GM13977 (cell line): ENCODE measurements at places on chromosomes 12 and 14.

- DNase-seq, result no peak
Observed at GRCh38 chr14:34496679-34497513, 34.9 kb upstream of the SPTSSA start.

DNA sequence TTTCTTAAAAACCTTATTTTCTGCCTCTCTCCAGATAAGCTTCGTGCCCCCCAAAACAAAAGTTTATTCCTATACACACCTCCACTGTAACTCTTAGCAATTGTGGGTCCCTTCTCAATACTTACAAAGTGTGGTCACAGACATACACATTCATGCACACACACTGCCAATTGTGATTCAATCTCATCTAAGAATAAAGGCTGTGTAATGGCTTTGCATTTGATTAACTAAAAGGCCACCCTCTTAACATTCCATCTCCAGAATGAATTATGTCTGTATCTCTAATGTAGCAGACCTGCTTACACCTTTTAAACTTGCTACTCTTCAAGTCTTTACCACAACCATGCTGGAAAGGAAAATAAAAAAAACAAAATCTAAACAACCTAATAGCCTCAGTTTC, 49.5 kb downstream of the MYF5 start:
- DNase-seq, result no peak

- DNase-seq, result no peak
Observed at GRCh38 chr14:38544776-38545175, 288.9 kb upstream of the CLEC14A start.

- DNase-seq, result no peak
Observed at GRCh38 chr12:50207424-50207823, 40.3 kb upstream of the CERS5 start.

DNA sequence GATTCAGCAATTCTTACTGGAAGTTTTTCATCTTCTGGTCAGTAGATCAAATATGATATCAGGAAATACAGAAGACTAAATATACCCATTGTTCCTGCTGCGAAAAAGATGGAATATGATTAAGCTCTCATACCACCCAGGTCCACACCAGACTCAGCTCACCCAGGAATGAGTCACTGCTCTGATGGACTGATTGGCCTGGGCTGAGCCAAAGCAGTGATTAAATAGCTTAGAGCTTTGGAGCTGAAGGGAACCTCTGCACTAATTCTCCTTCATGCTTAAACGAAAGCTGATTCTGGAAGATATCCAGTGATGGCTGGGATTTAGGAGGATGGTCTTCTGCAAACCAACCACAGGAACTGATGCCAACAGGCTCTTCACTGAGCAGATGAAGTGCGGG, 62.0 kb upstream of the SYT1 start:
- no peak for DNase-seq

DNA sequence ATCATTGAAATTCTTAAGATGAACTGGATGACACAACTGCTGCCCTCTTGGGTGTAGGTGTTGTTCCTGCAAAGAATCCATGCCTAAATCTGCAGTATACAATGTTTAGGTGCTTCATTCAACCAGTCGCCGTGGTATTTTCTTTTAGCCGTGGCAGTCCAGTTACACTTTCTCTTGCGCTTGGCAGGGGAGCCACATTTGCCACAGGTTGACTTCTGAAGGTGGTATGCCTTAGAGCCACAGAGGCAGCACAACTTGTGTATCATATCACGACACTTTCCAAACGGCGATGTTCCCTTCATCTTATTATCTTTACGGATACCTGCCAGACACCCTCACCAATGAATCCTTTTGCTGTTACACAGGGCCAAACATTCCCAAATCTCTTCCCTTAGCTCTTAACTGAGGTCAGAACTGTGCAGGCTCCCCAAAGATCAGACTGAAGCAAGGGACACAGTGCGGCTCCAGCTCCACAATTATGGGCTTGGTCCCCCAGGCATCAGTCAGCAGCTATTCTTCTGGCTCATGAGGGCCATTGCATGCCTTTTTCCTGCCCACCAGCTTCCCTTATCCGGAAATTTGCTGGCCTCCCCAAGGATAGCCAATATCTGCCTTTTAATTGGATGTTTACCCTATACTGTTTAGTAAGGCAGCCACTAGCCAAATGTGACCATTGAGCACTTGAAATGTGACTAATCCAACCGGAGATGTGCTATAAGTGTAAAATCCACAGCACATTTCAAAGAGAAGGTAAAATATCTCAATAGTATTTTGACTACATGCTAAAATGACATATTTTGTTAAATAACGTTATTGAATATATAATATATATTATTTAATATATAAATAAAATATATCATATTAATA, 50.7 kb downstream of the SENP1 start:
- DNase-seq, result no peak

- DNase-seq, result no peak
Observed at GRCh38 chr12:58381546-58381945, 440.2 kb downstream of the ATP23 start.

- DNase-seq, result no peak
Observed at GRCh38 chr12:106671840-106672239, 89.0 kb downstream of the RFX4 start.

DNA sequence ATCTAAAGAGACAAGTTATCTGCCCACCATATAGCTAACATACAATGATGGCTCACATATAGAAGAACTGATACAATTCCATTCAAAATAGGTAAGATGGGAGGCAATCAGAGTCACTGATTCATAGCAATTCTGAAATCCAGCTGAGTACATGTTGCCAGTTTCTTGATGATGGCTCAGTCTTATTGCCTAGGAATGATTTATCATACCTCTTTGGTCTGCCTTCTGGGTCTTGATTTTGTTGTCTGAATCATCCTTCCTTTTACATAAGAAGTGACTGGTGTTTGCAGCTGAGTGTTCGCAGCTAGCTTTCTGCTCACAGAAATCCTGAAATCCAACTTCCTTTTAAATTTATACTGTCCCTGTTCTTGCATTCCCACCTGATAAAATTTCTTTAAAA, 463.2 kb upstream of the MGAT4C start:
- no peak for DNase-seq

GRCh38 chr14:74804219-74804825, 41.2 kb downstream of the YLPM1 start:
- peak; percentile 37 for DNase-seq

GRCh38 chr14:33563191-33563900, 387.5 kb downstream of the EGLN3 start:
- no peak for DNase-seq

DNA sequence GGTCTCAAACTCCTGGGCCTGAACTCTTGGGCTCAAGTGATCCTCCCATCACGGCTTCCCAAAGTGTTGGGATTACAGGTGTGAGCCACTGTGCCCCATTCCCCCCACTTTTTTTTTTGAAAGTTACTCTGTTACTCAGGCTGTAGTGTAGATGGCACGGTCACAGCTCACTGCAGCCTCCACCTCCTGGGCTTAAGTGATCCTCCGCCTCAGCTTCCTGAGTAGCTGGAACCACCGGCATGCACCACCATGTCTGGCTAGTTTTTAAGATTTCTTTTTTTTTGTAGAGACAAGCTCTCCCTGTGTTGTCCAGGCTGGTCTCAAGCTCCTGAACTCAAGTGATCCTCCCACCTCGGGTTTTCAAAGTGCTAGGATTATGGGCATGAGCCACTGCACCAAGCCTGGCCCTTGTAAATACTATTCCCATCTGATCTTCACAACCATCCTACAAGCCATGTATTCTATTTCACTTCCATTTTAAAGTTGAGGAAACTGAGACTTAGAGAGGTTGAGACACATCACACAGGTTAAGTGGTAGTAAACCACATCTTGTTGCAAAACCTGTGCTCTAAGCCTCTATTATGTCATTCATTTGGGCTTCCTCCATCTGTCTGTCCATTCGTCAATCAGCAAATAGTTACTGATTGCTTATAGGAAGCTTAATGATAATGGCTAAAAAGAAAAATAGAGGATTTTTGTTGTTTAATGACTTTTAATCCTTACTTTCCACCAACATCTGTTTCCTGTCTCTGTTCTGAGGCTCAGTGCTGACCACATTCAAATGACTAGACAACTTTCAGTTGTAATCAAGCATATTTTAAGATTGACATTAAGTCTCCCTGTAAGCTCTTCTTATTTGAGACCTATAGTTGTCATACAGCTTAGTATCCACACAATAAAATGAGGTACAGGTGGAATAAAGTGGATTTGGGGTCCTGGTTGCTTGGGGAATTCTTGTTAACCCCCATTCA, 9.2 kb downstream of the ASCL4 start:
- no peak for DNase-seq

- peak; percentile 59 for DNase-seq
Observed at GRCh38 chr12:118061873-118062843, 1.2 kb upstream of the WSB2 start.

- DNase-seq, result no peak
Observed at GRCh38 chr14:101704140-101704539, 57.4 kb upstream of the PPP2R5C start.

- peak; percentile 59 for DNase-seq
Observed at GRCh38 chr14:23121361-23121771, 2.3 kb upstream of the CEBPE start.

- DNase-seq, result no peak
Observed at GRCh38 chr12:51593539-51593938, 2.5 kb downstream of the SCN8A start.

GRCh38 chr12:62865937-62866336, 69.0 kb downstream of the PPM1H start:
- no peak for DNase-seq

GRCh38 chr12:55687746-55688145, 20.0 kb downstream of the ITGA7 start:
- DNase-seq, result no peak

- no peak for DNase-seq
Observed at GRCh38 chr14:75967866-75968265, 13.9 kb downstream of the TGFB3 start.

GRCh38 chr12:57850854-57851430, 4.4 kb upstream of the CTDSP2 start:
- DNase-seq, result peak; percentile 46

GRCh38 chr12:127162902-127163301, 1104.1 kb upstream of the TMEM132C start:
- peak; percentile 4 for DNase-seq

- DNase-seq, result no peak
Observed at GRCh38 chr12:6834254-6834653, 6.0 kb downstream of the P3H3 start.

DNA sequence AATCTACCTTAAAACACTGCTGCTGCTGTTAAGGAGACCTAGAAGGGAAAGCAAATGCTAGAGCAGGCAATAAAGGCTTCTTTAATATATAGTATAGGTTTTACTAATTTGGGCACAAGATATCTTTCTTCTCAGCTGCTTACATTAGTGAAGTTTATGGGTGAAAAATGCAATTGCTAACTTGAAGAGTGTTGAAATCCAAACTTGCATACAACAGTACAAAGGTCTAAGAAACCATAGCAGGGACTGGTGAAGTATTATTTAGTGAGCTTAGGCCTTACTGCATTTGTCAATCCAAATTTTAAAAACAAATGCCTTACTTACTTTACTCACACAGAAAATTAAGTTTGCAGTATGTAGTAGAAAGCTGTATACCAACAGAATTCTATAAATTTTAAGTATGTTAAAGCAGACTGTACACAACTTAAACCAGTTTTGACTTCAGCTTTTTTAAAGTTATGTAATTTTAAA, 1.4 kb upstream of the AP4S1 start:
- DNase-seq, result no peak

DNA sequence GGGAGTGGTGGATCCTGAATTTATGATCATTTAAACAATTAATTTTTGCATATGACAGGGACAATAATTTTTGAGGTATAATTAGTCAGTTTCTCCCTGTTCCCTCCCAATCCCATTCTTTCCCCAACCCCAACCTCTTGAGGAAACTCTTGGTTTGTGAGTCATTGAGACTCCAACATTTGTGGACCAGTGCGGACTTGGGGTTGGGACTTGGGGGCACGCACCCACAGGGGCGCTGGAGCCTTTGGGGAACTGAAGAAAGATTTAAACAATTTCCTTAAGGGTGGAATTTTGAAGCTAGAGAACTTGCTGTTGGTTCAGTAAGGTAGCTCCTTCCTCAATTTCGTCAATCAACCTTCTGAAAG, 17.4 kb upstream of the PTGR2 start:
- no peak for DNase-seq

DNA sequence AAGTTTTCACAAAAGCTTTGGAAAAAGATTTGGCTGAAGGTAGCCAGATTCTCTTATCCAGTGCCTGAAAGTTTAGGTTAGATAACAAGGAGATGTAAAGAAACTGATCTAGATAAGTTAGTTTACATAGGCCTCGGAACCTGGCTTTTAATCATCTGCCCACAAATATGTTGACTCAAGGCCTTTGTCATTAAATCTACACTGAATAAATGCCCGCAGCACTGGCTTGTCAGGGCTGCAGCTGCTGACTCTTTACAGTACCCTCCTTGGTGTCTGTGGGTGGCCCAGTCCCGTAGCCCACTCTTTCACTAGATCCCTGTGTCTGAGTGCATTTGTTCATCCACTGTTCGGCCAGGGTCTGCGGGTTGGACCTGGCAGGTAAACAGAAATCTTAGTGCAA, 58.0 kb downstream of the TMEM116 start:
- DNase-seq, result no peak

DNA sequence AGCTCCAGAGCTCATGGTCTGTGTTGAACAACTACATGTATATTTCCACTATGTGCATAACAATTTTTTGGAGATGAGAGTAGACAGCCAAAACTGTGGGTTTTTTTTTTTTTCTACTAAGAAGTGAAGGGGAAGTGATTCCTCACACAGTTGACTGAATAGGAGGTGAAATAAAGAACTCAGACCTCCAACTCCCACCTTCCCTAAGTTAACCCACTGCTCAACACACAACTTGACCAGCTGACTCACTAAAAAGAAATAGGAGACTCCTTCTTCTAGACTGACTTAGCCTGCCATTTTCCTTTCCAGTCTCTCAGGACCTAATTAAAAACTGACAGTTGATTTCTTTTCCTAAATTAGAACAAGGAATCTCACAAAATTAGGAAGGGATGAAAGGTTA, 1.7 kb downstream of the M6PR start:
- DNase-seq, result no peak

- no peak for DNase-seq
Observed at GRCh38 chr14:72616811-72617210, 277.1 kb downstream of the DPF3 start.

- no peak for DNase-seq
Observed at GRCh38 chr14:34931206-34931605, 51.6 kb upstream of the SRP54 start.

DNA sequence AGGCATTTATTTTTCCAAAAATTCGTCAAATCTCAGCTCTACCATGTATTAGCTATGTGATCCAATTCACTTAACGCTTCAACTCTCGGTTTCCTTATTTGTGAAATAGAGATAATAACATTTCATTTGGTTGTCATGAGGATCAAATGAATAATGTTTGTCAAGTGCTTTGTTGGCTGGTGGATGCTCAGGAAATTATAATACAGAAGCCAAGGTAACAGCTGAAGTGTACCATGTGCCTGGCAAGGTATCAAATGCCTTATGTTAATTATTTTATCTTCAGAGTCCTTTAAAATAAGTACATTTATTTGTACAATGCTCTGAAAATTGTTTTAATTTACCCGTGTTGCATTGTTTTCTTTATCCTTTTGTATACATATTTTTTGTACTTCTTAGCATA, 6.1 kb upstream of the PRKCH start:
- no peak for DNase-seq
